Stimulated activated CD4-positive, alpha-beta T cell treated with anti-CD3 and anti-CD28 coated beads, Interleukin-4, amount 100 ng/mL, for 24 hours (primary cell): ENCODE measurements at places on chromosomes 3 and 15.
A peak's percentile ranks its signal among the peaks of the same experiment; 100 is the strongest.

DNA sequence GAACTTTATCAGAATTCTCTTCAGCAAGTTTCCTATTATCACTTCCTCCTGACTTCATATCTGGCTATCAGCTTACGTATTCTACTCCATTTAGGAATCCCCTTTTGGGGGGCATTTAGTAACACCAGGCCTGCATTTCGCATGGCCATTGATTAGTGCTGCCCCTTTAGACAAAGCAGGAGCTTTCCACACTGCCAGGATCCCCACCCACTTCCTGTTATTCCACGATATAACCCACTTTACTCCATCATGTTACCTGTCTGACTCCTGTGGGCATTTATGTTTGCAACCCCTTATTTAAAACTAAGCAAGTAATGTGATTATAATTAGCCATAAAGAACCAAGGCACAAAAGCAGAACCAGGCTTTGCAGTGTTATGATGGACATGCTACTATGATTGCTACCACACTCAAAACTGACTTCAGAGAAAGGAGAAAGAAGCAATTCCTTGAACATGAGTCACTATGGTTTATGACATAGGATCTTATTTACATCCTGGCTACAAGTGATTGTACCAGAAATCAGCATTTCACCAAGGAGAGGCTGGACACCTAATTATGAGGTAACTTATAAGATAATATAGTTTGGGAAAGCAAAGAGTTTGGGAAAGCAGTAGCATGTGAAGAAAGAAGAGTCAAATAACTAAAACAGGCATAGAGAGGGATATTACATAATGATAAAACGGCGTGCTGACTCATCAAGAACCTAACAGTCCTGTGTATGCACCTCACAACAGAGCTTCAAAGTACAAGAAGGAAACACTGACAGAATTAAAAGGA lies 96.3 kb downstream of the IGSF11 start:
- DNase-seq = no peak

DNA sequence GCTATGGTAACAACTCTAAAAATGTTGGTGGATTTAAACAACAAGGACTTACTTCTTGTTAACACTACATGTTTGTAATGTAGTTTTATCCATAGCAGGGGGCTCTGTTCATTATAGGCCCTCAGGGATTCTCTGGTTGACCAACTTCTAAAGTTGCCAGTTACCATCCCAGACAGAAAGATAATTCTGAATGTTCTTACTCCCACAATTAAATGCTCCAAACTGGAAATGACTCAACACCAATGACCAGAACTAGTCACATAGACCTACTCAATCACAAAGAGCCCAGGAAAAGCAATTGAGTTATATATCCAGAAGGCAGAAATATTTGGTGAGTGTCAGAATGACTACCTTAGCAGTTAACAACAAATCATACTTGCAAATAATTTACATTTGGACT lies 199.3 kb upstream of the UMPS start:
- no peak for DNase-seq

- no peak for DNase-seq
Observed at GRCh38 chr3:11954312-11954934, 49.8 kb upstream of the SYN2 start.

GRCh38 chr3:21573291-21573690 lies 177.7 kb downstream of the ZNF385D start:
- no peak for DNase-seq

DNA sequence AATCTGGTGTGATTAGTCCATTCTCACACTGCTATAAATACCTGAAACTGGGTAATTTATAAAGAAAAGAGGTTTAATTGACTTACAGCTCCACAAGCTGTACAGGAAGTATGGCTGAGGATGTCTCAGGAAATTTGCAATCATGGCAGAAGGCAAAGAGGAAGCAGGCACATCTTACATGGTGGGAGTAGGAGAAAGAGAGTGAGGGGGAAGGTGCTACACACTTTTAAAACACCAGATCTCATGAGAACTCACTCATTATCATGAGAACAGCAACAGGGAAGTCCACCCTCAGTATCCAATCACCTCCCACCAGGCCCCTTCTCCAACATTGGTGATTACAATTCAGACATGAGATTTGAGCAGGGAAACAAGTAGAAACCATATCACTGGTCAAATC lies 24.0 kb upstream of the ACP3 start:
- DNase-seq = no peak

DNA sequence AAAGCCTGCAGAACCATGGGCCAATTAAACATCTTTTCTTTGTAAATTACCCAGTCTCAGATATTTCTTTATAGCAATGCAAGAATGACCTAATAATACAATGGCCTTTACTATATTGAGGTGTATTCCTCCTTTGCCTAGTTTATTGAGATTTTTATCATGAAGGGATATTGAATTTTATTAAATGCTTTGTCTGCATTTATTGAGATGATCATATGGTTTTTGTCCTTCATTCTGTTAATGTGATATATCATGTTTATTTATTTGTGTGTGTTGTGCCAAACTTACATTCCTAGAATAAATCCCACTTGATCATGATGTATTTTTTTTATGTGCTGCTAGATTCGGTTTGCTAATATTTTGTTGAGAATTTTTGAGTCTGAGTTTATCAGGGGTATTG lies 36.2 kb downstream of the TOPAZ1 start:
- DNase-seq = no peak

DNA sequence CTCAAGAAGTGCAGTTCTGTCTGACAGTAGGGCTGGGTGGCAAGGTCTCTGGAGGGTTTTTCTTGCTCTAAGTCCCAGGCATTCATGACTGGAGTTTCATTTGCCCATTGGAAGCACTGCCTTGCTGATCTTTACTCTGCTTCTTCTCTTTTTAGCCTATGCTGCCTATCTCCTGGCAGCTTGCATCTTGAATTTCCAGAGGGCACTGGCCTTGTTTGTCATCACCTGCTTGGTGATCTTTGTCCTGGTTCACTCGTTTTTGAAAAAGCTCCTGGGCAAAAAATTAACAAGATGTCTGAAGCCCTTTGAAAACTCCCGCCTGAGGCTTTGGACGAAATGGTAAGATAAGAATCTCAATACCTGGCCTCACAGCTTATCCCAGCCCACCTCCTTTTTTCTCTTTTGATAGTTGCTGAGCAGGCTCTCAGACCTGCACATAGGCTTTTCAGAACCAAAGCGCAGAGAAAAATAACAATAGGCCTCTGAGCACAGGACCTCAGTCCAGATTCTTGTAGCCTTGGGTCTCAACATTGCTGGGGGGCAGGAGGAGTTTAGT lies 10.9 kb downstream of the SLC28A2 start:
- DNase-seq = no peak

- no peak for DNase-seq
Observed at GRCh38 chr3:183540501-183541234, 14.8 kb downstream of the KLHL6 start.

- no peak for DNase-seq
Observed at GRCh38 chr3:150218236-150218635, 189.9 kb upstream of the TSC22D2 start.

DNA sequence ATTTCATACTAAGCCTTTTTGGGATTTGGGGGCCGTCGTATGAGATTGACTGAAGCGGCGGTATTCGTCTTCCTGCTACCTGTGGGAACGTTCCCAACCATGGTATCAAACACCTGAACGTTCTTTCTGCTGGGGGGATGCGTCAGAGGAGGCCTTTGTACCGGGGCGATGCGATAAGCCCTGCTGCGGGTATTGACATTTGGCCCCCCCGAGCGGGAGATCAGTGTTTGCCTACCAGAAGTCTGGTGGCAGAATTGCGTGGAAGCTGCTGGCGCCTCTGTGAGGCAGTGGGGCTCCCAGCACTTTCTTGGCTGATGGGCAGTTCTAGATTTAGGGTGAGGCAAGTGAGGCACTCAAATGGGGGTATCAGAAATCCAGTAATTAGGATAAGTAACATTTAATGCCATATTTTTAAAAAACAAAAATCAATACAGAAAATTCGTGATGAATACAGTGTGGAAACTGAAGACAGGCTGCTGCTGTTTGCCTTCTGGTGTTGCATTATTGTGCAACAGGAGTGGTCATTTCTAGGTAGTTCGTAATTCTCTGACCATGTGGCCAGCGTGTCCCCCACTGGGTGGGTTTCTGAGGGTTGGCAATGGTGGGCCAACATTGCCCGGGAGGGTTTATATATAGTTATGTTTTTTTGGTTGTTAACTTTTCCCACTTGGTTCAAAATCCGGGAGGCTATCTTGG lies 12.7 kb downstream of the TRPM1 start:
- DNase-seq = no peak

GRCh38 chr3:107425033-107425432 lies 47.8 kb downstream of the CCDC54 start:
- DNase-seq = no peak

DNA sequence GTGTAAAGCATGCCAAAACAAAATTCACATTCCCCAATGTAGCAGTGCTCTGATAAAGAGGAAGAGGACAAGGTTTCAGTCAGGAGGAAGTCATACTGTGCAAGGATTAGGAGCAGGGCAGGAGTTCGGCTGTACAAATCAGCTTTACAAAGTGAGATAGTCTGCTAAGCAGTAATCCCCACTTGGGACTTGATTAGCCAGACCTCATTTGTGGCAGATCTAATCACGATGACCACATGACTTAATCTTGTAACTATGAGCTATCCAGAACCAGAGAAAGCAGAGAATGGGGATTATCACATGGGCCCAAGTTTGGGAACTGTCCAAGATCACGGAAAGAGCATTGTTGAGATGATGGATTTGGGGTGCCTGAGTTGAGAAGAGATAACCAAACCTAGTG lies 7.8 kb downstream of the DCBLD2 start:
- no peak for DNase-seq

- DNase-seq = no peak
Observed at GRCh38 chr3:39548282-39548681, 80.8 kb downstream of the MOBP start.

DNA sequence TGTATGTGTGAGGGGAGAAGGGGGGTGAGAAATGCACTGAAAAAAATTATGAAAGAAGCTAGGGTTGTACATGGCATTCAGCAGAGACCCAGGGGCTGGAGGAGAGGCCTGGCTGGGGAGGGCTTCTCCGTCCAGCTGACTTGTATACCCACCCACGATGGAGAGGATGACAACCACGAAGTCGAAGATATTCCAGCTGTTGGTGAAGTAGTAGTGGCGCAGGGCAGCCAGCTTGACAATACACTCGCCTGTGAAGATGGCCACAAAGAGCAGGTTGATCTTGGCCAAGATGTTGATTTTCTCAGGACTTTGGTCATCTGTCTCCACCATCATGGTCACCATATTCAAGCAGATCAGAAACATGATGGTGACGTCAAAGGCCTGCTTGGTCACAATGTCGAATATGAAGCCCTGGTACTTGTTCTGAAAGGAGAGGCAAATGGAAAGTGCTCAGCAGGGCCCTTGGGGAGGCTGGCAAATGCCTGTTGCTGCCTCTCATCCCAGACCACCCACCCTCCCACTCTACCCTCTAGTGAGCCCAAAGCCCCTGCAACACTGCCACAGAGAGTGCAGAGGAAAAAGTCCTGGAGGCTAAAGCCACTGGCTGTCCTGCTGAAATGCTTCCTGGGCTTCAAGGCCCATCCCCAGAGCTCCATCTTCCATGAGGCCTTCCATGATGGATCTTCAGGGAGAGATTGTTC lies 58.1 kb downstream of the EXOG start:
- DNase-seq = no peak

- DNase-seq = no peak
Observed at GRCh38 chr3:65314269-65314668, 626.5 kb upstream of the ADAMTS9 start.

- DNase-seq = no peak
Observed at GRCh38 chr3:168026764-168027163, 69.0 kb downstream of the GOLIM4 start.

DNA sequence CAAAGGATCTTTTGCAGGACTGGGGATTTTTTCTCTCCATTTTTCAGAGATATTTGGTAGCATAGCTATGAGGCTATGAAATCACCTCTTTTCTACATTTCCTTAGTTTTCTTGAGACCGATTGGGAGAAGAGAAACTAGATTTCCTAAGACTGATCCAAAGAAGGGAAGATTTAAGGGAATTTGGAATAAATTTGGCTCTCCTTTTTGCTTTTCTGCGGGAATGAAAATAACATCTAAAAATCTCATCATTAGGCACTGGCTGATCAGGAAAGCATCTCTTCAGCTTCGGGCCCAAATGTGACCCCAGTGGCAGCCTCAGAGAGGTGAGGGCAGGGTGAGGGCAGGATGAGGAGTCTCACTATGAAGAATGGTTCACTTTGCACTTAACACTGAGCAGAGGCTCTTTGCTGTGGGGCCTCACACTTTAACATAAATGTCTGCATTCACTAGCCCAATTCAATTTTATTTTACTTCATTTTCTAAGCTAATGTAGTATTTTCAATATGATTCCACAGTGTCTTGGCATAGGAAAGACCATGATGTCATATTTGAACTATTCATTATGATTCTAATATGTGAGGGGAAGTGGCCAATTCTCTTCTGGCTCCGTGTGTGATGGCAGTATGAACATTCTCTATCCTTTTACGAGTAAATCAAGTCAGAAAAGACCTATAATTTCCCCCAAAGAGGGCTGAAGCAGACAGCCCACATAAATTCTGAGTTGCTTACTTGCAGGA lies 193.2 kb downstream of the MEX3B start:
- no peak for DNase-seq

DNA sequence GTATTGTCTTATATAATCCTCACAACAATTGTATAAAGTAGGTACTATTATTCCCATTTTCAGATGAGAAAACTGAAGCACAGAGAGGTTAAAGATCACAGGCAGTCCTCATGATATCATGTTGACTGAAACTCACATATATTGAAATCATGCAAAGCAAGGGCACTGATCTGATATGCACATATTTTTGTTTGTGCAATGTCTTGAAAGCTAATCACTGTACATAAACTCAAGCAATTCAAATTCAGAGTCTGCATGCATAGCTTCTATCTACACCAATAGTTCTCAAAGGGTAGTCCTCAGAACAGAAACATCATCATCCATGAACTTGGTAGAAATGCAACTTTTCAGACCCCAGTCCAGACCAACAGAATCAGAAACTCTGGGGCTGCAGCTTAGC lies 119.2 kb upstream of the STT3B start:
- no peak for DNase-seq

DNA sequence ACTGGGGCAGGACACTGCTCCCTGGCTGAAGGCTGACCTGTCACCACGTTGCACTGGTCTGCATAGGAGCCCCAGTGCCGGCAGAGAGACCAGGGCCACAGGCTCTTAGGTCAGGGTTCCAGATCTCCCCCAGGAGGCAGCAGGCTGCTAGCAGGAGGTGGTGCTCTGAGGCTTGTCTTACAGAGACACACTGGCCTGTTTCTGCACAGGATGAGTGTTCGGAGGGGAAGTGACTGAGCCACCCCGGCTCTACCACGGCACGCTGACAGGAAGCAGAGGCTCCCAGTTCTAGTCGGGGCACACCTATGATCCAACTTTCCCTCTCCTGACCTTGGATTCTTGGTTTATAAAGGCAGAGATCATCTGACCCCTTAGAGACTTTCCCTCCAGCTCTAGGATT lies 8.6 kb downstream of the FBXL22 start:
- peak; percentile 61 for DNase-seq

GRCh38 chr3:150840802-150841515 lies 64.3 kb downstream of the MINDY4B start:
- DNase-seq = no peak
